ENCODE measurements at places on chromosomes 3 and 15.

DNA sequence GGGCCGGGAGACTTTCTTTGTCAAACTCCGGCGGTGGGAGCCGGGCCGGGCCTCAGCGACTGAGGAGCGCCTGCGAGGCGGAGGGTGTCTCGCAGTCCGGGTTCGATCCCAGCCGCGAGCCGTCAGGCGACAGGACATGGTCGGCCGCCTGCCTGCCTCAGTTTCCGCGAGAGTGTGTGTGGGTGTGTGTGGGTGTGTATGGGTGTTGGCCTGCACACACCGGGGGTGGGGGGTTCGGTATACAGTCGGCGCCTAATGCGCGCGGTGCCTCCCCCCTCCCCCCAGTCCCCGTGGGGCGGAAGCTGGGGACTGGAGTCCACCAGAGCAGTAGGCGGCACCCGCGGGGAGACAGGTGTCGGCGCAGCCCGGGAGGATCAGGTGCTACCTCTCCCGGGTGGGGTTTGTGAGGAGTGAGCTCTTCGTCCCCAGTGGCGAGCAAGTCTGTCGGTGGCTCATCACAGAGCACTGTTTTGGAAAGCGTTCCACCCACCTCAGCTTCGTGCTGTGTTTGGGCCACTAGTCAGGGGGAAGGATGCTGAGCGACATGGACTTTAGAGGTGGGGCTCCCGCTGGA lies 246.3 kb downstream of the GOLGA6L6 start:
- DNase-seq = peak; percentile 48

DNA sequence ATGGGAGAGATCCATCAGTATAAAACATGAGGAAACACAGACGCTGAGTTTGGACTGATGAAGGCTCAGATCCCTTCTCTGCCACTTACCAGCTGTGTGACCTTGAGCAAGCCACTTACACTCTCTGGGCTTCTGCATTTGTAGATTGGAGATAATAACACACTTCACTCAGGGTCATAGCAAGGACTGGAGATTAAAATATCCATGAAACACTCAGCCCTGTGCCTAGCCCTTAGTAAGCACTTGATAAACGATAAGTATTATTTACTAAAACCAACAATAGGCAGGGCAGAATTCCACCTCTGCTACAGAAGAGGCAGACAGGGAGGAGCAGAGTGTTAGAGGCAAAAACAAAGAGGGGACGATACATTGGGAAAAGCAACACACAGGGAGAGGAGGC lies 420.5 kb upstream of the WNT5A start:
- DNase-seq = no peak

- no peak for DNase-seq
Measured at GRCh38 chr3:192082730-192083660, 622.0 kb downstream of the PYDC2 start.

DNA sequence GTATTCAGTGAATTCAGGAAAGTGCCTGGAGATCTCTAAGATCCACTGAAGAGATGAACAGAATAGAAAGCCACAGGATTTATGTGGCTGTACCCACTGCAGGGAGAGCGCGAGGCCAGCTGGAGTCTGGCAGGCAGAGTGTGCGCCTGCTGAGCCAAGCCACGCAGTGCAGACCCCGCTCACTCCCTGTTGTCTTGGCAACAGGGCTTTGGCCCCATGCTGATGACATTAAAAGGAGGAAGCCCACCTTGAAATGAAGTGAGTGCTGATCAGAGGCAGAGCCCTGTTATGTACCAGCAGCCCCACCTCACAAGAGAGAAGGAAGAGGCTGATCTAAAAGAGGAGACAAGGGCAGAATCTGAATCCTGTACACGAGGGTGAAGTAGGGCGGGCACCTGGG lies 36.7 kb downstream of the PXYLP1 start:
- DNase-seq = no peak

- no peak for DNase-seq
Measured at GRCh38 chr15:58049520-58050227, 15.8 kb downstream of the ALDH1A2 start.

DNA sequence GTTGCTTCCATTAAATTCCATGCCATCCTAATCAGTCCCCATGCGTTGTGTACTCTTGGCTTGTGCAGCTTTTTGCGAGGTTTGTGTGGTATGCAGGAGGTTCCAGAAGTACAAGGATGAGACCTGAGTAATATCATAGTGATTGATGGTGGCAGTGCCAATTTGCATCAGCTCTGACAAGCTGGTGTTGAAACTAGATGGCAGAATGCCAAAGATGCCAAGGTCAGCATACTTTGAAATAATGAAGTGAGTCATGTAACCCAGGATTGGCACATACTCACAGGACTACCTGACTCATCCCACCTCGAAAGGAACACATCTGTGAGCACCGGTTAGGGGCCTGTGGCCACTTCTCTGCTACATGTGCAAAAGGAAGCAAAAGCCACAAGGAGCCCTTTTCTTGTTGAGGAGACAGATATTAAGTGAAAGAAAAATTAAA lies 14.3 kb downstream of the KAT2B start:
- DNase-seq = peak; percentile 84

DNA sequence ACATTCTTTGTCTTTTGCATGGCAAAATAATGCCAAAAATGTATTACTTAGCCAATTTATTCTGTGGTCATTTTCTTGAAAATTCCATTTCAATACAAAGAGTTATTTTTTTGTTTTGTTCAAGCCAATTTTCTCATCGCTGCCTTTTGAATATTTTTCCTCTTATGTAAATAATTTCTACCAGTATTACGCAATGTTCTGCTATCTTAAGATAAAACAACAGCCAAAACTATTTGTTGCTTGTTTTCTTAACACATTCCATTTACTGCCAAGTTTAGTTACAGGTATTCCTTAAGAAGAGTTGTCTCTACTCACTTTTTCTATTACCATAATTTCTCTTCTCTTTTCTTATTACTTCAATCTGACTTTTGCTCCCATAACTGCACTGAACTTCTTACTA lies 163.1 kb downstream of the ROBO1 start:
- DNase-seq = no peak

DNA sequence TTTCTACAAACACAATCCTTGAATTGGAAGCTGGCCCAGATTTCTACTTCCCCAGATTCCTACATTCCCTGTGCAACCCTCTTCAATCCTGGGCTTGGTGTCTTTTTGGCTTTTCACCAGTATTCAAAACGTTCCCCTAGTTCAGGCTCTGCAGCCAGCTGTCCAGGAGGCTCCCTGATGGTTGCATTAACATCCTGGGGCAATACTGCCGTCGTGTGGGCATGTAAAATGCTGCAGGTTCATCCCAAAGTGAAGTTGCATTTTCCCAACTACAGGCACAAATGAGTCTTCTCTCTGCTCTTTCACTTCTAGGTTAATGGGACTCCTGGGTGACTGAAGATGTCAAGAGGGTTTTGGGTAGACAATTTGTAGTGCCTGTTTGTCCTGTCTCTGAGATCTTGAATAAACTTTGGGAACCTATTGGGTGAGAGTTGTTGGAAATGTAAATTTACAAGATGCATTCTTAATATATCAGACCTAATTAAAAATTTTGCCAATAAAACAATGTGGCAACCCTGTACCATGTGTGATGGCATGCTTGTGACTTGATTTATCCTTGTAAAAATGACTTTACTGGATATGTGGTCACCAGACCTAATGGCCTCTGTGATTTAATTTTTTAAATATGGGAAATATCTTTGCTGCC lies 28.6 kb downstream of the SOX14 start:
- DNase-seq = peak; percentile 57

DNA sequence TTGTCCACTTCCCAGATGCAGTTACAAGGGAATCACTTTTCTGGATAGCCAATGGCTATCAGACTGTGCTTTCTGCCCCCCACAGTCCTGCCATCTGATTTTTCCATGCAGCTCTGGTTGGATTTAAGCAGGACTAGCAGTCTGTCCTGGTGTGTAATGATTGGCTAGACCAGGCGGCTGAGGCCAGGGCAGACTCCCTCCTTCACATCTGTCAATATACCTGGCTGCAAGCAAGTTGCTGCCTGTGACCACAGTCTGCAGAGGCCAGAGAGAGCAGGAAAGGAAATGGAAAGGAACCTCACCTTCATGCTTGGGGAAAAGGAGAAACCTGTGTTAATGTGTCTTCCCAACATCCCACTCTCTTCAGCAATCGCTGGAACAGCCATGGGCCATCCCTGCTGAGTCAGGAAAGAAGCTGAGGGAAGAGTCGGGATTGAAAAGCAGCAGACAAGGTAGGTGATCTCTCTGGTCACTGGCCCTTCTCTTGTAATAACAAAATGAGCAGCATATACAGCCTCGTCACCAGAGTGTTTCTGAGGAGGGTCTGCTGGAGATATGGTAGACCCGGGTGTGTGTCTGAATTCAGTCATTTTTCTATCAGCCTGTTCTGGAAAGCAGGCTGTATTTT lies 126.7 kb upstream of the PHLDB2 start:
- DNase-seq = peak; percentile 83

DNA sequence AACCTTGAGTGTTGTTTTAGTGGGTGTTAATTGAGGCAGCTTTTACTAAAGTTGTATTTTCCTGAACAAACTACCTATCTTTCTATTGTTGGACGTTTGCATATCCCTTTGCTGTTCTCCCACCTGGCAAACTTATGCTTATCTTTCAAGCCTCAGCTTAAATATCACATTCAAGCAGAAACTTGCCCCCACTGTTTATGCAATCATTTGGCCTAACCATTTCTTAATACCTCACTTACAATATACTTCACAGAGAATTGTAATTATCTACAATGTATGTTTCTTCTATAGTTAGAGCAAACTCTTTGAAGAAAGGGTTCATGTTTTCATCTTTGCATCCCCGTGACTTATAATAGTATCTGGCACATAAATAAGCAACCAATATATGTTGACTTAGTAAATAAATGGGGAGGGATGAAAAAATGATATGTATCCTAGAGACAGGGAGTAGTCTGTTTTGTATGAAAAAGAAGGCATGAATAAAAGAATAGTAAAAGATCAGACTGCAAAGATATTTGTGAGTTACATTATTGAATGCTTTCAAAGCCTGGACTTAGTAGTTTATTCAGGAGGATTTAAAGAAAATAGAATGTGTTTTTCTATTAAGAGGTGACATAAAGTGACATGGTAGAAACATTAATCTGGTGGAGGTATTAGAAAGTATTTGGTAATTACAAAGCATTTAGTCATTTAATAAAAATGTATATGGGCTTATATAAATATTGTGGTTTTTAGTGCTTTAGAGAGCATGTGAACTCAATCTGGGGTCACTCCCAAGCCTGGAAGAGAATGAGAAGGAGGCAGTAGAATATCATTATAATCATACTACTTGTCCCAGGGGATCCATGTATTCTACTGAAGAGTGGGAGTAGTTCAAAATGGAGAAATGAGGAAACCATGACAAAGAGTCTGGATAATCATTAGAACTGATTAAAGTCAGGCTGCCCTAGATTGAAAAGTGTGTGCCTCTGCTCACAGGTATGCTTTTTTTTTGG lies 60.0 kb upstream of the DCBLD2 start:
- DNase-seq = no peak

- DNase-seq = no peak
Measured at GRCh38 chr3:172249039-172249438, 199.2 kb downstream of the GHSR start.

- peak; percentile 80 for DNase-seq
Measured at GRCh38 chr15:77870195-77871065, 207.1 kb downstream of the TBC1D2B start.

GRCh38 chr3:183114384-183115178 lies 15.3 kb upstream of the MCCC1 start:
- no peak for DNase-seq

DNA sequence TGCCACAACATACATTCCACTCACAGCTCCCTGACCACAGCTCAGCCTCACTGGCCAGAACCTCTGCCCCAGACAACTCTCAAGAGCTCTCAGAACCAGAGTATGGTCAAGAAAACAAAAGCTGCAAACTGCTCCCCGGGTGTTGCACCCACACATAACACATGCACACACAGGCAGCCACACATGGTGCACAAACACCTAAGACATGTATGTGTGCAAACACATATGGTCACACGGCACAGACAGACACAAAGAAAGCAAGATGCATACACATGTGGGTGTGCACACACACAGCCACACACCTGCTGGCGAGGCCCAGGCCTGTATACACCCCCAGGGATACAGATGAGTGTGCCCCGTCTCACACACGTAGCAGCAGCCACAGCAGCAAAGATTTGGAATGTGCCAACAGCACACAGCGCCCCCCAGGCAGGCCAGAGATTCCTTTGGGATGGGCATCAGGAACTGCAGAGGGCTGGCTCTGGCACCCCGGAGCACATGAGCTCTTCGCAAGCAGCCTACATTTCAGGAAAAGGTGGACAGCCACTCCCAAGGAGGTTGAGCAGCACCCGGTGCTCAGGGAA lies 6.6 kb downstream of the KLF15 start:
- peak; percentile 46 for DNase-seq

GRCh38 chr15:73518180-73518862 lies 75.4 kb downstream of the REC114 start:
- no peak for DNase-seq

GRCh38 chr3:9911863-9912262 lies 5.0 kb upstream of the IL17RC start:
- no peak for DNase-seq

DNA sequence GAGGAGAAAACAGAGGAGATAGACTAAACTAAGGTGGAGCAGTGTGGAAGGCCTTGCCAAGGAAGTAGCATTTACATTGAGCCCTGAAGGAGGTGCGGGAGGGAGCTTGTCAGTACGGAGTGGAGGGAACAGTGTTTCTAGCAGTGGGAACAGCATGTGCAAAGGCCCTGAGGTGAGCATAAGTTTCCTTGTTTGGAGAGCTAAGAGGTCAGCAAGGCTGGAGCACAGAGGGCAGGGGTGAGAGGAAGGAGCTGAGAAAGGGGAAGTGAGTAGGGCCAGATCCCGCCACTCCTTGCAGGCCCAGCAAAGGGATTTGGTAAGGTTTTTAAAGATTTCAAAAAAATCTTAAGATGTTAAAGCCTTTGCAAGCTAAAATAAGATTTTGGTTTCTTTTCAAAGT lies 70.1 kb downstream of the HMCES start:
- DNase-seq = no peak

GRCh38 chr3:149321640-149322039 lies 11.8 kb downstream of the TM4SF18 start:
- DNase-seq = no peak

DNA sequence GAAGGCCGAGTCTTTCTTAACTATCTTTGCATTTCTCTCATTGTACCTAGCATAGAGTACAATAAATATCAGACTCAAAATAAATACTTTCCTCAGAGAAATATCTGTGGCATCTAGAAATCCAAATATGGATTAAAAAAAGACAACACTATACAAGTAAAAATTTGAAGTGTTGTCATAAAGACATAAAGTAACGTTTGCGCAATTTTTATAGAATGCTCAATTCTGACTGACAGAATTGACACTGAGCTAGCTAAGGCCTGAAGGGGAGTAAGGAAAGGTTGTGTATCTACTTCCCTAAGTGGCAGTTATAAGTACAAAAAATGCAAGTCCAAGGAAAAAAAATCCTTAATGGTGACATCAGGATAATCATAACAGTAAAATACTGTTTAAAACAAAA lies 1.1 kb downstream of the SEC11A start:
- DNase-seq = no peak
